ENCODE measurements at places on chromosomes 6 and 20. TPM values are rescaled to one million over a fixed set of nuclear protein-coding genes. Genes with fewer than 3 reads are reported as not detected.

GRCh38 chr20:36542516-36543183, 1.3 kb downstream of the MYL9 start:
- DNase-seq: no peak

DNA sequence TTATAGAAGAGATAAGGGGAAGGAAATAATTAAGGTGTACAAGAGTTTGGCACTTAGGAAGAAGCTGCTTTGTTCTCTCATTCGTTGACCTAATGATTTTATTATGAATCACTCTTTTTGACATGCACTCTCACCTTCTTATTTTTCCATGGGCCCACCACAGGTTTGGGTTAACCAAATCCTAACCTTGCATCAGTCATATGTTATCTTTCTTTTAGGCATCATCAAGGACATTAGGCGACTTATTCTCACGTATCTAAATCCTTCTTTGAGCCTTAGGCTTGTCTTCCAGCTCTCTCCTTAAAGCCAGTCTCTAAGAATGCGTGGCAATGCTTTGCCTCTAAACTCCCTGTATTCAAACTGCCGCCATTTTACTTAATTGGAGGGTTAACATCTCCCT, 58.3 kb downstream of the TNFRSF21 start:
- DNase-seq: no peak

Gene DEFB124
- not detected for total RNA-seq

DNA sequence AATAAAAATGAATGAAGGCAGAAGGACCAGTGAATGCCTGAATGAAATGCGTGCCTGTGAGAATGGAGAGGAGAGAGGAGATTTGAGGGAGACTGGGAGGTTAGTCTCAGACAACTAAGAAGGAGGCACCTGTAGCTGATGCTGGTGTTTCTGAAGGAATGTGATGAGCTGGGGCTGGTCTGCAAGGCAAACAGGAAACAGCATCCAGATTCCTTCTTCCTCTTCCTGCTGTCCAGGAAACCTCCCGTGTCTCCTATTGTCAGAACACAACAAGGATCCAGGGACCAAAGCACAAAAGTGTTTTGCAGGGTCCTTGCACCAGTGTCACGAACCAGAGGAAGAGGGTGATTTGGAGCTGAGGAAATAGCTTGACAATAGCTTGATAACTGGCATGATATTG, 50.4 kb upstream of the TAB2 start:
- DNase-seq: no peak

Gene MCHR2
- not detected for total RNA-seq
